Suprapubic skin (tissue), 4 donors: ENCODE measurements at places on chromosomes 3 and 15. TPM values are rescaled to one million over a fixed set of nuclear protein-coding genes. Genes with fewer than 3 reads are reported as not detected.

DNA sequence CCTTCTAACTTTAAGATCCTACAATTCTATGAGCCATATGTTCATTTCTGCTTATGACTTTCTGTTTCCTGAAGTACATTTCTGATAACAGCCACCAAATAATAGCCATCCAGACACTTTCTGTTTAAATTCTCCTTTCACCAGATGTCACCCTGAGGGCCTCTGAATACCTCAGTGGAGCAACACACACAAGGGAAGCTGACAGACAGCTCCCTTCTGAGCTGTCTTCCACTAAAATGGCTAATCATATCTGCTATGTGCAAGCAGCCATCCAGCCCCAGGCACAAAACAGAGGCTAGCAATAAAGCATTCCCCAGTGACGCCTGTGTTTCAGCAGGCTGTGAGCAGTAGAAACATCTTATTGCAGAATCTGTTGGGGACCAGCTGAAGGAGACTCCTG lies 666.6 kb upstream of the UBE2E2 start:
- no peak for DNase-seq

GRCh38 chr3:29537889-29538609 lies 257.2 kb downstream of the RBMS3 start:
- DNase-seq = no peak

DNA sequence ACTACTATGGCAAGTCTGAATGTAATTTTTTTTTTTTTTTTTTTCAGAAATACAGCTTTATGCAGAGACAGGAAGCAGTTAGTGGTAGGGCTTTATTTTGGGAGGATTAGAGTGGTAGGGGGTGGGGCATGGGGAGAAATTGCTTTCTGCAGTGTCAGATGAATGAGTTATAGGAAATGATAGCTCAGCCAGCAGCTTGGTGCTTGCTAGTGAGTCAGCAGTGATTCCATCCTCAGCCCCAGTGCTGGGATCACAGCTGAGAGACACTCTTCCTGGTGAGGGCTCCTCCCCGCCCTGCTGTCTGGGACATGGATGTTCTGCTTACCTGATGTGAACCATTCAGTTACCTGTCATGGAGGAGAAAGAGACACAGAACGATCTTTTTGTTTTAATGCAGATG lies 39.6 kb downstream of the SEMA6D start:
- DNase-seq = no peak

DNA sequence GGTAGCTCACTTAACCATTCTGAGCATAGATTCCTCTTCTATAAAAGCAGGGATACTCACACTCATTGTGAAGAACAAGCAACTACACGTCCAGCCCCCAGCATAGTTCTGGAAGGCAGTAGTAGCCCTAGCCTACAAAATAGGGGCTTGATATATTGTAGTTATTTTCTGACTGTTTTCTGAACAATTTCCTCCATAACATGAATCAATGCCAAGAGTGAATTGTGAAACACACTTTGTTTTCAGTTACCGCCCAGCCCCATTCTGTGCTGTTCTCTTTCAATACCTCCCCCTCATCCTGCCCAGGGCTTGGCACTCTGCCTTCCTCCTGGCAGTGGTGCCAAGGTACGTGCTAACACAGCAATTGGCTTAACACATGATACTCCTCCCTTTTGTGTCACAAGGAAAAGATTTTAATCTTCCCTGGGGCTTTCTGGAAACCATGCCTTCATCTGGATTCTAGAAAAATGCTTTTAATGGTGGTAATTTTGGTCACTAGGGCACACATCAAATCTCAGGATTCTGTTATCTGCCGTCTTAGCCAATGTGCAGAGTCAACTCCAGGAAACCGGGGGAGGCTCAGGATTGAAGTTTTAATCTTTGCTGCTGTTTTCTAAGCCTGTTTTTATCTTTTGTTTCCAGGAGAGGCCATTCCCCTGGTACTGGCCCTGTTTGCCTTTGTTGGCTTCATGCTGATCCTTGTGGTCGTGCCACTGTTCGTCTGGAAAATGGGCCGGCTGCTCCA lies 37.2 kb downstream of the IL20RB start:
- DNase-seq = peak; percentile 90

- DNase-seq = no peak
Observed at GRCh38 chr3:52396011-52396906, 48.6 kb downstream of the SEMA3G start.

GRCh38 chr15:89628301-89628700 lies 27.0 kb downstream of the KIF7 start:
- DNase-seq = no peak

The H1-8 gene
- not detected for total RNA-seq

- no peak for DNase-seq
Observed at GRCh38 chr3:132008837-132009236, 26.0 kb downstream of the CPNE4 start.

DNA sequence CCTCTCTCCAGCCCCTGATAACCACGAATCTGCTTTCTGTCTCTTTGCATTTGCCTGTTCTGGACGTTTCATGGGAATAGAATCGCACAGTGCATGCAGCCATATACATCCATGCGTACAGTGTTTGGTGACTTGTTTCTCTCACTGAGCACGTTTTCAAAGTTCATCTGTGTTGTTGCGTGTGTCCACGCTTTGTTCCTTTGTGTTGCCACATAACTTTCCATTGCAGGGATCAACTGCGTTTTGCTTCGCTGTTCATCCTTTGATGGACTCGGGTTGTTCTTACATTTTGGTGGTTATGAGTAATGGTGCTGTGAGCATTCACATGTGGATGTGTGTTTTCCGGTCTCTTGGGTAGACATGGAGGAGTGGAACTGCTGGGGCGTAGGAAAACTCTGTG lies 56.4 kb upstream of the TAMM41 start:
- DNase-seq = no peak

DNA sequence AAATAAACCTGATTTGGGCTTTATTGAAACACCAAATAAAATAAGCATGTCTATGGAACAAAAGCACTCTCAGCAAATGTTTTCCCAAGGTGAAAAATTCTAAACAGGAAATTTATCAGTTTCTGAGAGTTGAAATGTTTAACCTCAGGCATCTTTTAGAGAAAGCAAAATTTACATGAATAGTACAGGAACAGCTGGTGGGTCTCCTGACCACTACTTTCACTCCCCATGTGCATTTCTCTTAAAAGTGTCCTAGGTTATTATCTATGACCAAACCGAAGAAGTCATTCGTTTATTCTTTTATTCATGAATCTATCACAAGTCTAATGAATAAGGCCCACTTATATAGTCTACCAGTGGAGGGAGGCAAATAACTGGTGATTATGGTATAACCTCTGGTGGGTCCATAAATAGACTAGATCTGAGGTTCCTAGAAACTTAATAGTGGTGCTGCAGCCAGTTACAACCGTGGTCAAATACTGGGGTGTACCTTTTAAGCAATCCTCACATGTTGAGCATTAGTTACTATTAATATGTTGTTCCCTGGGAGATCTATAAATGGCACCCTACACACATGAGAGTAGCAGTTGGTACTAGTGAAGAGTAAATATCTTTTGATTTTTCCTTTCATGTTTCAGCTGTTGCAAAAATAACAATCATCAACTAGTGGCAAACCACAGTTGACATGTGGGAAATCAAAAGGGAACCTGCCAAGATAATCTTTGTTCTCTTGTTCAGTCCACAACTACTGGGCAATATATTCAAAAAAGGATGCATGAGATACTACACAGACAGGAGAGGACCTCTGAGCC lies 169.3 kb upstream of the STAC start:
- DNase-seq = no peak

The CCDC13 gene
- total RNA-seq = 0.89 TPM

The ZWILCH gene
- 4.7 TPM for total RNA-seq

GRCh38 chr3:38490281-38491030 lies 5.7 kb upstream of the EXOG start:
- no peak for DNase-seq

The LOXL1 gene
- 12.1 TPM for total RNA-seq

- DNase-seq = no peak
Observed at GRCh38 chr3:126732281-126733060, 28.4 kb downstream of the CHCHD6 start.

GRCh38 chr15:83305704-83306291 lies 21.3 kb upstream of the BNC1 start:
- no peak for DNase-seq

GRCh38 chr3:30407651-30408050 lies 198.8 kb upstream of the TGFBR2 start:
- DNase-seq = no peak

The AEN gene
- total RNA-seq = 24.8 TPM

DNA sequence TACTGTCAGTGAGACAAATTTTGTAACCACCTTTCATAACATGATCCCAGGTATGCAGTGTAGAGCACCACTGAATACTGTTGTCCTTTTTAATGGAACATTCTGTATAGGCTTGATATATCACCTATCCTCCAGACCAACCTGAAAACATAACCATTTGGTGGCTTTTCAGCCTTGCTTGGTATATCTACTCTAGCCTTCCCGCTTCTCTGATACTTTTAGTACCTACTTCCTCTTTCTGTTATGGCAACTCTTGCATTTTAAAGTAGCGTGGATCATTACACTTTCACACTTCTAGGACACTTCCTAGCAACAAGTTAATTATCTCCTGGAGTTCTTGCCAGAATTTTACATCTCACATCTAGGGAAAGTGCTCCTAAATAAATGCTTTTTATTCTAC lies 226.6 kb upstream of the ROBO1 start:
- DNase-seq = no peak

- no peak for DNase-seq
Observed at GRCh38 chr3:36814066-36814717, 49.8 kb upstream of the DCLK3 start.

The MDFIC2 gene
- not detected for total RNA-seq

The ACSBG1 gene
- 137 TPM for total RNA-seq

GRCh38 chr3:186109897-186110803 lies 1.3 kb upstream of the ETV5 start:
- DNase-seq = peak; percentile 76
